ENCODE measurements at places on chromosomes 16 and 17. TPM values are rescaled to one million over a fixed set of nuclear protein-coding genes. Genes with fewer than 3 reads are reported as not detected.

TRPV3 gene
- 8.9 TPM for total RNA-seq

MILR1 gene
- total RNA-seq = not detected

ITGB3 gene
- total RNA-seq = 1.2 TPM

GDPD3 gene
- total RNA-seq = 5.8 TPM

MT2A gene
- total RNA-seq = 4.3 TPM

YBX2 gene
- 27.6 TPM for total RNA-seq

Measured in Caco-2 (cell line).